ENCODE measurements at places on chromosomes 2 and 18. TPM values are rescaled to one million over a fixed set of nuclear protein-coding genes. Genes with fewer than 3 reads are reported as not detected.

DNA sequence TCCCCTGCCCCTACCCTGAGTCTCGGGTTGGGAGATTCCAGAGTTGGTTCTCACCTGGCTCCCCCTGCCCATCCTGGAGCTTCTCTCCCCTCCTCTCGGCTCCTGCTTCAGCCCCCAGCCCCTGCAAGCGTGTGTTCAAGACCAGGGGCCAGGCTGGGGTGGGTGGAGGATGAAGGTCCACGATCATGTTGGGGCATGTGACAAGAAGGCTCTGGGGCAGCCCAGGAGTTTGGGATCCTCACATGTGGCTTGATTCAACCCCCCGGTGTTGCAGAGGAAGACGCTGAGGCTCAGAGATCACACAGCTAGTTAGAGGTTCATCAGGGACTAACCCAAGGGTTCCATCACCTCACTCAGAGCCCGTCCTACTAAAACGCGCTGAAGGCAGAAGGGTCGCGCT lies 14.2 kb upstream of the TUBB6 start:
- no peak for DNase-seq

- no peak for DNase-seq
These were observed 92.3 kb downstream of the MYT1L start for GRCh38 chr2:2238726-2239269.

DNA sequence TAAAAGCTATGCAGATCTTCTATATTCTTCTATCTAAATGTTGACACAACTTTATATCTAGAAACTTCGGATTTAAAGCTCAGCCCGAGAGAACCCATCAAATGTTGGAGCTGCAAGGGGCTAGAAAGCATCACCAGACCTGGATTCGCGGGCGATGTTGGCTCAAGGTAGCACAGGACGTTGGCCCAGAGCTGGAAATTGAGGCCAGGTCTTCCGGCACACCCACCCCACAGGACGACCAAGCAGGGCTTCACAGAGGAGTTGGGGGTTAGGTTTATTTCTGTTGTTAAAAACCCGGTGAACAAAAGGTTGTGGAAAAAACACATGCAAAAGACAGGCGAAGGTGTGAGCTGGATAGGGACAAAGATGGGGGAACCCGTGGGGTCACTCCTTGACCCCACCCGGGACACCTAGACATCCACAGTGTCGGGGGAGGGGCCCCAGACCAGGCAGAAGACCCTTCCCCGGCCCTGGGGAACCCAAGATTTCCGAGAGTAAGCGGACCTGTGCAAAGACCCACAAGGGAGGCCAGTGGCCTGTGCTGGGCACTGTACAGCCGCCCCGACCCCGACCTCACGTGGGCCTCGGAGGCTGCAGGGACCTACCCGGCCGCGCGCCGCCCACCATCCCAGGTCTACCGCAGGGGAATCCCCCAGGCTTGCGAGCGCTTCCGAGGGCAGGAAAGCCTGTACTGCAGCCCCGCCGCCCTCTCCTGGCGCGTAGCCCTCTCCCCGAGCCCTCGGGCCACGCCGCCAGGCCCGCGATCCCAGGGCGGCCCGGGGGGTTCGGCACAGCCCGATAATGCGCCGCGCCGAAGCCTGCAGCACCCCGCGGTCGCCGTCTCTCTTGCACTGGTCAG lies 1.8 kb upstream of the AGBL5 start:
- DNase-seq = no peak

DNA sequence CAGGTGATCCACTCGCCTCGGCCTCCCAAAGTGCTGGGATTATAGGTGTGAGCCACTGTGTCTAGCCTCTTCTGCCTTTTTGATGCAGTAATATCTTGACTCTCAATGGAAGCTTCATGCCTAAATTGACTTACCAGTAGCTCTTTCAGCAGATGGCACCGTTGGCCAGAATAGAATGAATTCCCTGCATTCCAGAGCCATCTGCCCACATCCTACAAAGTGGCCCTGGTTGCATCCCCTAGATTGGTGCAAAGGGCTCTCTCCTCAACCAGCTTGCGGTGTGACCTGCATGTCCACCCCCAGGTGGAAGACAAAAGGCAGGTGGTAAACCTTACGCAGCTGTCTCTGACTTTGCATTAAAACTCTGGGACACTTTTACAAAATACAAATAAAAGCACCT lies 4.4 kb upstream of the PARD6G start:
- no peak for DNase-seq

The HIBCH gene
- total RNA-seq = 39.3 TPM

GRCh38 chr2:78439122-78439521 lies 586.4 kb upstream of the REG3G start:
- no peak for DNase-seq

DNA sequence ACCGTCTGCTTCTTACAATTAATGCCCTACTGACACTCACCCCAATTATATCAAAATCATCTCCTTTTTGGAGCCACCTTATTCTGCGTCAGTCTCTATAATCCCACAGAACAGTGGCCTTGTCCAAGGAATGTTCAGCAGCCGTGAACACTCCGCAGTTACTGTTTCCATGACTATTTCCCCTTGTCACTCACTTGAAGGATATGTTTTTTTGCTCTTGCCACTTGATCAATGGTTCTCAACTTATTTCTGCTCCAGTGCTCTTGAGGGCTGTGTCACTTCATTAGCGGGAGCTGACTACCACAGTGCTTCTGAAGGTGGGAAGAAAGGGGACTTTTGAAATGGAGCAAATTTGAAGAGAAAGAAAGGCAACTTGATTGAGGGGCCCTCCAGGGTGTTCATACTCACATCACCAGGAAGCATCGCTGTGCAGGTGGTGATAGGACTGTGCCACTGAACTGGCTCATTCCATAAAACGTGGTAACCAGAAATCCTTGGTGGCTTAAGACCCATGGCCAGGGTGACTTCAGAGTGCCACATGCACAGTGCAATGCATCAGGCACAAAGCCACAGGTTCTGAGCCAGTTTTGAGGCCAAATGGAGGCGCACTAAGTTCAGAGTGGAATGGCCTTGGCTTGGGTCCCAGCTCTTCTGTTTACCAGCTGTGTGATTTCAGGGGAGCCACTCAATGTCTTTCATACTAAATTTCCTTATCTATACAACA lies 320.6 kb upstream of the RAB12 start:
- DNase-seq = no peak

DNA sequence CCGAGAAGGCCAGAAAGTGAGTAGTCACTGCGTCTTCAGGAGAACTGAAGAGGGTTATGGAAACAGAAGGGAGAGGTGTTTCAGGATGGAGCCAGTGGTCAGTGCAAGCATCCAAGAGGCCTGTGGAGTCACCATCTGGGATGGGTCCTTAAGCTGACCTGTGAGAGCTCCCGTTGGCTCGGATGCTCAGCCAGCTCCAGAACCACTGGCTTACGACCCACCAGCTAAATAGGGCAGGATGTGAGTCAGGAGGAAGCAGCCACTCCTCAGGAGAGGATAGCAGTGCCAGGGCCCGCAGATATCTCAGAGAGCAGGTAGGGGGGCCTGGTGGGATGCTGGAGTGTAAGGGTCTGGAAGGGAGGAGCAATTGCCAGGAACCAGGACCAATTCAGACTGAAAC lies 63.1 kb upstream of the B3GNT7 start:
- DNase-seq = peak; percentile 51

DNA sequence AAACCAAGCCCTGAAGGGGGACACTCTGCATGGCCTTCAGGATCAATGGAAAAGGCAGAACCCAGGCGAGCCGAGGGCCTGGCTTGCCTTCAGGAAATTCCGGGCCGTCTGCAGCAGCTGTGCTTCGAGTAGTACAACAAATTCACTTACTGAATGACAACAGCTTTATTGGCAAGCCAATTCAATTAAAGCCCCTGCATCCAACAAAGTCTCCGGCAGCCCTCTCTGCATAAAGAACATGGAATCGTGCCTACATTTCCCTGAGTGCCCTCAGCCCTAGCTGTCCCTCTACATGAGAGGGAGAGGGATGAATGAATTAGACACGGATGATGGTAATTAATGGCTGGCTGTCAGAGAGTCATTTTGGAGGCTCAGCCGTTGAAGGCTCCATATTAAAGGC lies 189.0 kb downstream of the BCL11A start:
- no peak for DNase-seq

DNA sequence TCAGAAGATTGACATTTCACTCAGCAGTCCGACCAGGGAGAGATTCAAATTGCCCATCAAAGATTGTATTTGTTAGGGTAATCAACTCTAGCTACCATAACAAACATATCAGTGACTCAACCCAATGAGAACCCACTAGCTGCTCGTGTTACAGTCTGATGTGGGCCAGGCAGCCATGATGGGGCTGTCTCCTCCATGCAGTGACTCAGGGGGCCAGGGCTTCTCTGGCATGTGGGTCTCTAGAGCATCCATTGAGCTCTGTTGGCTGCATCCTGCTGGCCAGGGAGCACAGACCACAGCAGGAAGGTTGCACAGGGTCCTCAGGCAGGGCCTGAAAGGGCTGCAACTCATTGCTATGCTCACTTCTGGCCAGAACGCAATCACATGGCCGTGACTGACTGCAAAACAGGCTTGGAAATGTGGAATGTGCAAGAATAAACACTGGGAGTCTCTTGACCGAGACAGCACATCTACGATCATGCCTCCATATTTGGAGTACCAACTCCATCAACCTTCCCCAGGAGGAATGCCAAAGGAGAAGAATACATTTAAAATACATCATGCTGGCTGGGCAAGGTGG lies 216.8 kb downstream of the EIPR1 start:
- peak; percentile 39 for DNase-seq

GRCh38 chr2:165953306-165953654 lies 296 bp downstream of the TTC21B start:
- no peak for DNase-seq

The SCN1A gene
- not detected for total RNA-seq

DNA sequence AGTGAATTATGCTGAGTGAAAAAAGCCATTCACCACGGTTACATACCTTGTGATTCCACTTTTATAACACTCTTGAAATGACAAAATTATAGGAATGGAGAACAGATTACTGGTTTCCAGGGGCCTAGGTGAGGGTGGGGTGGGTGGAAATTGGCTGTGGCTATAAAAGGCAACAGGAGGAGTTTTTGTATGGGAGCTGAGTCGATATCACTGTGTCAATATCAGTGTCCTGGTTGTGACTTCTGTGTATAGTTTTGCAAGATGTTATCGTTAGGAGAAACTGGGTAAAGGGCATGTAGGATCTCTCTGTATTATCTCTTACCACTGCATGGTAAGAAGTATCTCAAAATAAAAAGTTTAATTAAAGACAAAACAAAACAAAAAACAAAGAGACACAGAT lies 84.3 kb downstream of the EDAR start:
- DNase-seq = no peak

GRCh38 chr2:221399183-221399582 lies 172.9 kb downstream of the EPHA4 start:
- no peak for DNase-seq

DNA sequence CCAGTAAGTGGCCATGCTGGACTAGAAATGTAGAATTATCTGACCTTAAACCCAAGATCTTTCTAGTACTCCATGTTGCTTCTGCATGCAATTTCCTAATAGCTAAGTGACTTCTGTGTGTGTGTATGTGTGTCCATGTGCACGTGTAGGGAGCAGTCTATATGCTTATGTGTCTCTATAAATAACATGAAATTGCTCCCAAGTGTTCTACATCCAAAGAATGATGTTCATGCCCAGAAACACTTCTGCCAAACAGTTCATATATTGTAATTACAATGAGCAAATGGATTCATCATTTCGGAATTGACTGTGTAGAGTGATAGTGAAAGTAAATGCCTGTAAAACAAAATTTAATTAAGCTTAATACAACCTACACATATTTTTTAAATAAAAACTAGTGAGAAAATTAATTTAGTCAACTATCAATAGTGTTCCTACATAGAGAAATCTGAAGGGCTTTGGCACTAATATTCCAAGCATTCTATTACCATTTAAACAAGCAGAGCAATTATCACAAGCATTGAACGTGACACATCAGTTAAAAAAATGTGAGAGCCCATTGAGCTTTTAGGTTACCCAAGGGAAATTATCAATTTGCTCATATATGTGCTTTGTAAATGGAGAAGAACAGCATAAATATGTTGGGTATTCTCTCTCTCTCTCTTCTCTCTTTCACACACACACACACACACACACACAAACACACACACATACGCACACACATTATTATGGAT lies 1067.4 kb downstream of the CNTNAP5 start:
- DNase-seq = no peak

DNA sequence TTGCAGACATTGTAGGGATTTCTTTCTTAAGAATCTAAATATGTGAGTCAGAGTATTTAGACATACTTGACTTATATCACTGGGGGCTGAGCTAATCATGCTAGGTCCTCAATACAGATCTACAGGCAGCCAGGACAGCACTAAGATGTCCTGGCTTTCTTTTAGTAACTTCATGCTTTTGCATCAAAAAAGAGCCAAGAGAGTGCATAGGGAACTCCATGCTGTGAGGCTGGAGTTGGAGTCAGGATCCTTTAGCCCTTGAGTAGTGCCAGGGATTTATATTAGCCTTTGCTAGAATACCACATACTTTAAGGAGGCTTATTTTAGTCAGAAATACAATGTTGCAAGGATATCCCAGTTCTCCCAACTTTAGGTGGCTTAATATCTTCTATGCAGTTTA lies 289.7 kb downstream of the CCDC85A start:
- no peak for DNase-seq

- DNase-seq = no peak
These were observed 48.8 kb downstream of the ASAP2 start for GRCh38 chr2:9255416-9255815.

GRCh38 chr2:239114616-239115265 lies 266.9 kb downstream of the TWIST2 start:
- no peak for DNase-seq

DNA sequence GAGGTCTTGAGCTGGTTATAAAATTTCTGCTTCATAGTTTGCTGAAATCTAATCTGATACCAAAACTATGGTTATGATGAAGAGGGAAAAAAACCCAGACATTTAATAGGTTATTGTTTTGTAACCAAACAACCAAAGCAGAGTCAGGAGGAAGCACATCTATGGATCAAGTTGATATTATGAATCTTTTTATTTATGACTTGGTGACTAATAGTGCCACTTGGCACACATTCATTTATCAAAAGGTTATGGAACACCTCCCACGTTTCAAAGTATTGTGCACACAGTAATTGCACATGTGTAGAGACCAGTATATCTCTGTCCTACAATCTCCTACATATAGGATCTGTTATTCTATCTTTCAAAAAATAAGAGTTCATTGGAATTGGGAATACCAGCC lies 93.0 kb downstream of the DPP4 start:
- no peak for DNase-seq

The TBR1 gene
- total RNA-seq = not detected

DNA sequence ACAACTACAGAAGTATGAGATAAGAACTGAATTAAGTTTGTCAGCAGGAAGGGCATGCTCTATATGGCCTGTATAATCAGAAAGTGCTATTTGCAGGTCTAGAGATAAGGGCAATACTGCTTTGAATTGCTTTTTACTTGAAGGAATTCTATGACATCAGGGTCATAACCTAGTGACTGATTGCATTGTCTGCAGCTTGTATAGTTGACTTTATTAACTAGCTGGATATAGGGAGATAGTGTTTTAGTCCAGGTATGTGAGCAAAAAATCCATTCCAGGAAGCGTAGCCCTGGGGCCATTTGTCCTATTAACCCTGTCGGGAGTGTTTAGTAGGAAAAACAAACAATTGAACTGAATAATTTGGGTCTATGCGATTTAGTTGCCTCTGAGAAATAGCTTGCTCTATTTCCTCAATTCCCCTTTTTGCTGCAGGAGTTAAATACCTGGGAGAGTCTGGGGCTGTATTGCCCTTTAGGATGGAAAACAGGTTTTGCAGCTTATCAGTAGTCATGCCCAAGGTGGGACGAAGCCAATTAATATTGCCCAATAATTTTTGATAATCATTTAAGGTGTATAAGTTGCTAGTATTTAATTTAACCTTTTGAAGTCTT lies 30.0 kb downstream of the HTR2B start:
- DNase-seq = no peak

All from mesenteric fat pad (tissue), 1 donor.